Daoy (cell line): ENCODE measurements at places on chromosomes 5 and 9.

DNA sequence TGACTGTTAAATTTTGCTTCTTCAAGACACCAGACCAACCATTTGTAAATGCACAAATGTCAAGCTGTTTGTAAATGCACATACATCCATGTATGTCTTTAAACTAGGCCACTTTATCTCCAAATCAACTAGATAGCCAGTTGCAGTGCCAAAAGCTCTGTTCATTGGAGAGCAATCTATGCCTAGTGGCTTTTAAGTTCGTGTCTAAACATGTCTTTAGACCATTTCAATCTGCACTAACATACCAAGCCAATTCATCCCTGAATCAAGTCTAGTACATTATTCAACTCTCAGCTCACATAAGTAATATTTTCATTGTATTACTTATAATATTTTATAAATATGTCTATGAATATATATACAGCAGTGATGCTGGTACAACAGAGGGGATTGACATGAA is 985.9 kb downstream of the CDH18 start:
- DNase-seq = no peak

GRCh38 chr9:89802781-89803355 is 198.1 kb downstream of the GADD45G start:
- DNase-seq = peak; percentile 43

- DNase-seq = no peak
Measured at GRCh38 chr9:107388890-107389289, 100.7 kb downstream of the KLF4 start.

- peak; percentile 8 for DNase-seq
Measured at GRCh38 chr9:13661014-13661413, 381.5 kb upstream of the MPDZ start.

- no peak for DNase-seq
Measured at GRCh38 chr9:34282096-34282495, 47.0 kb downstream of the KIF24 start.

DNA sequence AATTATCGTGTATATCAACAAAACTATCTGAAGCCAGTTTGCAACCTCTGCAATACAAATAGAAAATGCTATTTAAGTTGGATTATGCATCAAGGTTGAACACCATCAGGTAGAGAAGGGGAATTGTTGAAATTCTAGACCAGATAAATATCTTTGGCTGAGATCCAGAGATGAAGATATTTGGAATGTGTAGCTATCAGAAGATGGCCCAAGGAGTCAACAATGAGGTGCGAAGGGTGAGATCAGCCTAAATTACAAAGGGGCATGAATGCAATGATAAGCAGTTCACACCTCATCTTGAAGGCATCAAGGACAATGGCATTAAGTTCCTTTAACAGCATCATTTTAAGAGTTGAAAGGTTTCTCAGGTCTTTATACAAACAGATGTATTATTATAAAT is 572.1 kb upstream of the DMAC1 start:
- DNase-seq = no peak

DNA sequence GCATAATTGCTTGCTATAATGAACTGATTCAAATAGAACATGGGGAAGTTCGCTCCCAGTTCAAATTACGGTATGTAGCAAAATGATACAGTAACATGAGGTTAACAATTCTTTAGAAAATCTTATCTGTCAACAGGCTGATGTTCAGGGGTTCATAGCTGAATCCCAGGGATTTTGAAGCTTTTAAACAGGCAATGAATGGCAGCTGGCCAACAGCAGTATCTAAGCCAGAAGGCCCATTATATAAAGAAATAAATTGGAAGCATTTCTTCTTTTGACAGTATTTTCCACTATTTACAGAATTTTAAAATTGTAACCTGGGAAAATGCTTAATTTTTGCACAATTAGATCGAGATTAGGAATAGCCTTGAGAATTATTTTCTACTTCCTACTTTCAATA is 126.8 kb downstream of the PDE8B start:
- no peak for DNase-seq

DNA sequence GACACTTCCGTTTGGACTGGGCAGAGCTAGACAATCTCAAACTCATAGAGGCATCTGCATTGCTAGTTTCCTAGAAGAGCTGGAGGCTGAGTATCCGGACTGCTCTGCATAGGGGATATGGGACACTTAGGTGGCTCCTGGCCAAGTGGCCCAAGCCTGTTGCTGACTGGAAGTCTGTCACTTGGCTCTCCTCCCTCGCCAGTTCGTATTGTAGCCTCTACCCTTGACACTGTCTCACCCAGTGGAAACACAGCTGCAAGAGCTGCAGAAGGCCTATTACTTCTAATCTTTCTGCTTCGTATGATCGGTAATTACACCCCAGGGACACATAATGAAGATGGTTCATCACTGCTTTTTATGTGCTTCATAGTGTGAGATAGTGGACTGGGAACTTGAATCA is 34.7 kb downstream of the ITGA1 start:
- DNase-seq = no peak

GRCh38 chr9:33460854-33461253 is 12.9 kb downstream of the NOL6 start:
- DNase-seq = no peak

GRCh38 chr5:154002093-154002492 is 36.6 kb downstream of the FAM114A2 start:
- DNase-seq = no peak

DNA sequence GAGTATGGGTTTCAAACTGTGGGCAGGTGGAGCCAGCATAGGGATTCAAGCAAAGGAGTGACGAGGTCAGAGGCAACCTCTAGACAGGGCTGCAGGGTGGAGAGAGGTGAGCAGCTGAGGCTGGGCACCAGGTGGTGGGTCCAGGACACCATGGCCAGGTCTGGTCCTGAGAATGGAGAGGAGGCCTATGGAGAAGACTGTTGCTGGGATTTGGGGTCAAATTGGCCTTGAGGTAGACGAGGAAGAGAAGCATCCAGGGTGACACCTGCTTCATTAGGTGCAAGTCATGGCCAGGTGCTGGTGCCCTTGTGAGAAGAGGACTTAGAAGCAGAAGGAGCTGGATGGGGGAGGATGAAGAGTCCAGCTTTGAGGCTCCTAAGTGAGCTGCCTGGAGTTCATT is 99.6 kb downstream of the NSG2 start:
- no peak for DNase-seq

GRCh38 chr5:11105696-11106095 is 344.7 kb upstream of the DAP start:
- DNase-seq = no peak

DNA sequence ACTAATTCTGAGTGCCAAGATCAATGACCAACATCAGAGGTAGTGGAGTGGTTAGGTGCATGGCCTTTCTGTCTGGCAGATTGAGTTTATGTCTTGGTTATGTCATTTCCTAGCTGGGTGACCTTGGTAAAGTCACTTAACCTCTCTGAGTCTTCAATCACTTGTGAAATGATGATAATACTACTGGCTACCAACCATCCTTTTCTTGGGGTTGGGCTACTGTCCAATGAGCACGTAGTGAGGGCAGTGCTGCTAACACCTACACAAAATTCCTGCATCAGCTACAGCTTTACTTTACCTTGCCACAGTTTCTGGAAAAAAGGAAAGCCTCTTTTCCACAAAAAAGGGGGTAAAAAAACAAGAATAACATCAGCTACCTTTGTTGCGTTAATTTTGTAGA is 12.4 kb downstream of the IL12B start:
- DNase-seq = no peak

DNA sequence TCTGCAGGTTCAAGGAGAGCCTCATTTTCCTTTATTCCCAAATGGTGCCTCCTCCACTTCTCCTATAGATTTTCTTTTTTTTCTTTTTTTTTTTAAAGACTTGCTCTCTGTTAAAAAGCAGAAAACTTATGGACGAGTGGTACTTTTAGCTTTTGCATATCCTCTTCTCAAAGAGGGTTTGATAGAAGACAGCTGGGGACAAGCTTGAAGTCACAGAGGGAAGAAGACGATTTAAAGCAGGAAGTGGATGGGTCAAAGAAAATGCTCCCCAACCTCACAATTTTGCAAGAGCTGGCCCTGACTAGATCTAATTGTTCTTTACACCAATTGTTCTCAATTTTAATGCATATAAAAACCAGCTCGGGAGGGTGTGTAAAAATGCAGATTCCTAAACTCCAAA is 48.9 kb downstream of the APBA1 start:
- no peak for DNase-seq

GRCh38 chr5:112732131-112732530 is 5.6 kb upstream of the APC start:
- no peak for DNase-seq

GRCh38 chr9:119003201-119003611 is 366.0 kb downstream of the BRINP1 start:
- DNase-seq = no peak

DNA sequence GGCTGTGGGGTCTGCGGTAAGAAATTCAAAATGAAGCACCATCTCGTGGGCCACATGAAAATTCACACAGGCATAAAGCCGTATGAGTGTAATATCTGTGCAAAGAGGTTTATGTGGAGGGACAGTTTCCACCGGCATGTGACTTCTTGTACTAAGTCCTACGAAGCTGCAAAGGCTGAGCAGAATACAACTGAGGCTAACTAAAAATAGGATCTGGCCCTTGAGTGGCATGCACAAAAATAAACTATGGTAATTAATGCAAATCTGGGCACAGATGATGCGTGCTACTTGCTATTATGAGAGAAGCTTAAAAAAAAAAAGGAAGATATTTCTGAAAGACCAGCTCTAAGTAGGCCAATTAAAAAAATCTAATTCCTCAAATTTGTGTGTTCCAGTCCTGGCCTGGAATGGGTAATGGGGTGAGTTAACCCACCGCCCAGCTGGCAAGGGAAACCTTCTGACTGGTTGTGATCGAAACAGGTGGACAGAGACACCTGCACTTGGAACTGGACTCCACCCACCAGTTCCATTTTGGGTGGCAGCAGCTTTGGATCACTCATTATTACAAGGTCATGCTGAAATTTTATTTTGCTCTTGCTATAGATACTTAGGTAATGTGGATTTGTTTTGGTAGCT is 26.6 kb upstream of the ZBTB34 start:
- no peak for DNase-seq

DNA sequence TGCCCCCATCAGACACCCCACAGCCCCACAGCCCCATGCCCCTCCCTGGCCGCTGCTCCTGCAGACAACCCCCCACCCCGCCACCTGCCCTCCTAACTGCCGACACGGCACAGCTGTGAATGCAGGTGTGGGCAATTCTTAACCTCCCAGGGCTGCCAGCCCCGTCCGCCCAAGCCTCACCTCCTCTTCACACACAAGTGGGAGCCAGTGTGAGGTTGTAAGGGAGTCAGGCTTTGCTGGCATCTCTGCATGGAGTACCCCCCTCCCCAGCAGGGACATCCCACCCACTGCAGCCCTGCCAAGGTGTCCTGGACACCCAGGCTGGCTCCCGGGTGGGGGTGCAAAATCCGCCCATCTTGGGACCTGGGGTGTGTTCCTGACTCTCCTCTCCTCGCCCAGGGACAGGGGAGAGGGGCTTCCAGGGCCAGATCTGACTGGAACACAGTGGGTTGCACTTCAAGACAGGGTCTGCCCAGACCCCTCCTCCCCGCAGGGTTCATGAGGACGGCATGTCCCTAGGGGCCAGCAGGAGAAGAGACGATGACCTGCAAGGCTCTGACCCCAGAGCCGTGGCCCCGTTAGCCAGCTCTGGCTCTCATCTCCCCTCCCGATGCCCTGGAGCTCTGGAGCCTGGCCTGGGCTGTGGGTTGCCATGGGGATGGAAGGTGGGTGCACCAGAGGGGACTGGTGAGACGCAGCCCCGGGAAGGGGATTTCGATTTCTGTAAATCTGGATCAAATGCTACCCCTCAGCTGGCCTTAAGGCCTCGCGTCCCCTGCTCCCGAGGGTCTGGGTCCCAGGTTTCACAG is 34.4 kb downstream of the SARDH start:
- DNase-seq = no peak

DNA sequence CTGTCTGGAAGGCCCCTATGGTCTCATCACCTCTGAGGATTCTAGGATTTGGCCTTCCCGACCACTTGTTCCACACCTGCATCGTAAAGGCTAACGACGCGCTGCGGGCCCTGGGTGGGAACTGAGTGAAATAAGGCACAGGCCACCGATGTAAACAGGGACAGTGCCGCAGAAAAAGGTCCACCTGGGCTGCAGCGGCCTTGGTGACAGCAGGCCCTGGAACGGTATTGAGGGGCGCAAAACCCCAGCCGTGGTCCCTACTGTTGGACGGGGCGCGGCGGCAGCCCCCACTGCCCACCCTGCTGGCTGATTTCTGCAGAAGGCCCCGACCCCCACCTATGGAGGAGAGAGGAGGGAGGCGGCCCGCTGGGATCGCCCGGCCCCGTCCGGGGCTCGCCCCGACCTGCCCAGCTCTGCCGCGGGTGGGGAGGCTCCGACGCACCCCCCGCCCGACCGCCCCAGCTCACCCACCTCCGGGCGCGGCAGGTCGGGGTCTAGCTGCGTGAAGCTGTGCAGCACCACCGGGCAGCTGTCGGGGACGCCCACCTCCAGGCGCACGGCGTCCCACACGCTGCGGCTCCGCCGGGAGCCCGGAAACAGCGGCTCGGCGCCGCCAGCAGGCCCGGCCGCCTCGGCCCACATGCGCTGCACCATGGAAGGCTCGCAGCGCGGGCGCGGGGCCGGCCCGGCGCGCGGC is 391 bp downstream of the RALGDS start:
- DNase-seq = no peak

- DNase-seq = no peak
Measured at GRCh38 chr9:132784286-132784830, 93.7 kb downstream of the AK8 start.

DNA sequence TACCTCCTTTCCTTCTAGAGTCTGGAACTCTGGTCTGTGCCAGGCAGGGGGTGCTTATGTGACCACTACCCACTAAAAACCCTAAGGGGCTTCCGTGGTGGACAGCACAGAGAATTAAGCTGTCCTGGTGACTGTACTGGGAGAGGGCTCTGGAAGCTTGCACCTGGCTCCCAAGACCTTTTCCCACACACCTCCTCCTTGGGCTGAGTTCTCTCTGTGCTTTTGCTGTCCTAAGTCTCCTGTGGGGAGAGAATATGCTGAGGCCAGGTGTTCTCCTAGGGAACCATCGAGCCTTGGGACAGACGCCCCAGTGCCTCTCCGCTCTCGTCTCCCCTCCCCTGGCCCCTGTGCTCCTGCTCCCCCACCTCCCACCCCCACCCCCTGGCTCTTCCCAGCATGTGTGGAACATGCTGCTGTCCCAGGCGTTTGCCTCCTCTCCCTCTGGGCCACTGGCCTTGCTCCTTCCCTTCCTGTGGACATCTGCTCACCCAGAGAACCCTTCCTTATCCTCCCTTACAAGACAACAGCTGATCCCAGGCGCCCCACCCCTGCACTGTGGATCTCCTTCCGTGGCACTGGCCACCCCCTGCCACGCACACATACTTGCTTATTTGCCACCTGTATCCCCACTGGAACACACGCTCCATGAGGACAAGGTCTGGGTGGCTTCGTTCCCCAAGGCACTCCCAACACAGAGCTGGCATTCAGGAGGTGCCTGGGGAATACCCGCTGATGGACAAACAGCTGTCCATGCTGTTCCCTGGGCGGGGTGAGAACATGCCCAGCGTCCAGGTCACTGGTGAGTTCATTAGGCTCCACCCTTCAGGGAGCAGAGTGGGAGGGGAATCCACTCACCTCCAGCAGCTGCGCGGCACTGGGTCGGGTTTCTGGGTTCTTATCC is 83.0 kb downstream of the STK10 start:
- no peak for DNase-seq

GRCh38 chr9:70262948-70263347 is 4.2 kb downstream of the SMC5 start:
- no peak for DNase-seq
